ENCODE measurements at places on chromosomes 7 and 10. TPM values are rescaled to one million over a fixed set of nuclear protein-coding genes. Genes with fewer than 3 reads are reported as not detected.

Gene PALD1
- total RNA-seq, result 2.3 TPM

Gene GHRHR
- total RNA-seq, result not detected

Gene CPED1
- 21.2 TPM for total RNA-seq

Gene MMD2
- total RNA-seq, result not detected

Gene KCNMA1
- total RNA-seq, result 7.0 TPM

Gene SPDYE2
- not detected for total RNA-seq

Gene CYP26C1
- total RNA-seq, result 0.13 TPM

Gene GJD4
- not detected for total RNA-seq

Gene HOXA9
- total RNA-seq, result 1.0 TPM

Gene SEC31B
- 5.7 TPM for total RNA-seq

Gene PNLIP
- total RNA-seq, result not detected

Gene KLF14
- 0.13 TPM for total RNA-seq

Gene RHBDD2
- 51.5 TPM for total RNA-seq

Gene GPR26
- total RNA-seq, result not detected

Gene KCNH2
- under 0.01 TPM for total RNA-seq

Gene GDF2
- not detected for total RNA-seq

Gene CDC14C
- total RNA-seq, result not detected

Gene AKR1C8
- not detected for total RNA-seq

Data from epithelial cell of alveolus of lung (primary cell).